ENCODE measurements at places on chromosomes 12 and 14.

GRCh38 chr14:74909501-74909900 lies 13.6 kb downstream of the RPS6KL1 start:
- no peak for DNase-seq

GRCh38 chr14:43200519-43200918 lies 1306.6 kb downstream of the FSCB start:
- DNase-seq = no peak

DNA sequence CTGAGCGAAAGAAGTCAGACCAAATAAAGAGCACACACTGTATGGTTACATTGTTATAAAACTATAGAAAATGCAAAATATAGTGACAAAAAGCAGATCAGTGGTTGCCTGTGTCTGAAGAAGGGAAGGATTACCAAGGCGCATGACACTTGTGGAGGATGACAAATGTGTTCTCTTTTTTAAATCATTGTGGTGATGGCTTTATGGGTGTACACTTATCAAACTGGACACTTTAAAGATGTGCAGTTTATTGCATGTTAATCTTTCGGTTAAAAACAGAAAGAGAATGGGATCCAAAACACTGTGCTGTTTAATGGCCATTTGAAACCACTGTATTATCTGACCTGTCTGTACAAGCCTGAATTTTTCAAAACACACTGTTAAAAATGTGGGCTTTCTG lies 8.8 kb upstream of the CDK17 start:
- no peak for DNase-seq

DNA sequence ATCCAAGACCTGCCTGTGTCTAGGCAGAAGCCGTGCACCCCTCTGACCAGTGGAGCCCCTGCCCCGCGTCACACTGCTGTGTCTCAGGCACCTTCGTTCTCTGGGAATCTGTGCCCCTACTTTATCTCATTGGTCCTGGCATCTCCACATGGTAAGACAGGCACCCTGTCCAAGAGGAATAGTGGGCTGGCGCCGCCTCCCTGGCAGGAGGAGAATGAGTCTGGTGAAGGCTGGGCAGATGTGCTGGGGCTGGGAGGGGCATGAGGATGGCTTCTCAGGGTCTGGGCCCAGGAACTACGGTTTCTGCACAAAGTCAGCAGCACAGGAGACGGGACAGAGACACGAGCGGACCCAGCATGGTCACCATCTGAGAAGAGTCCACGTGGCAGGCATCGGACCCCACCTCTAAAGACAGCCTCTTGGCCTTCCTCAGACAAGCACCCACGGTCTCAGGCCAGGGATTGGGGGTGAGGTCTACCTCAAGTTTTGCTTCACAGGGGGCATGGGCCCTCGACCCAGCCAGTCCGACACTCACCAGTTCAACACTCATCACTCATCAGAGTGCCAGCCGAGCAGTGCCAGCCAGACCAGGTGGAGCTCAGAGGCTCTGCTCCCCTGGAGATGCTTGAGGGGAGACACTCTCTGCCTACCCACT lies 306.7 kb downstream of the ADGRD1 start:
- DNase-seq = no peak

All from suppressor macrophage treated with lipopolysaccharide for 1 hour (primary cell).